LHCN-M2 (cell line): ENCODE measurements at places on chromosomes 1 and 21. TPM values are rescaled to one million over a fixed set of nuclear protein-coding genes. Genes with fewer than 3 reads are reported as not detected.

- no peak for DNase-seq
These were observed 65.4 kb downstream of the UBIAD1 start for GRCh38 chr1:11338284-11338924.

- DNase-seq, result no peak
These were observed 23.9 kb downstream of the KCNAB2 start for GRCh38 chr1:6069573-6069972.

The USH2A gene
- under 0.01 TPM in 2 replicates for total RNA-seq

DNA sequence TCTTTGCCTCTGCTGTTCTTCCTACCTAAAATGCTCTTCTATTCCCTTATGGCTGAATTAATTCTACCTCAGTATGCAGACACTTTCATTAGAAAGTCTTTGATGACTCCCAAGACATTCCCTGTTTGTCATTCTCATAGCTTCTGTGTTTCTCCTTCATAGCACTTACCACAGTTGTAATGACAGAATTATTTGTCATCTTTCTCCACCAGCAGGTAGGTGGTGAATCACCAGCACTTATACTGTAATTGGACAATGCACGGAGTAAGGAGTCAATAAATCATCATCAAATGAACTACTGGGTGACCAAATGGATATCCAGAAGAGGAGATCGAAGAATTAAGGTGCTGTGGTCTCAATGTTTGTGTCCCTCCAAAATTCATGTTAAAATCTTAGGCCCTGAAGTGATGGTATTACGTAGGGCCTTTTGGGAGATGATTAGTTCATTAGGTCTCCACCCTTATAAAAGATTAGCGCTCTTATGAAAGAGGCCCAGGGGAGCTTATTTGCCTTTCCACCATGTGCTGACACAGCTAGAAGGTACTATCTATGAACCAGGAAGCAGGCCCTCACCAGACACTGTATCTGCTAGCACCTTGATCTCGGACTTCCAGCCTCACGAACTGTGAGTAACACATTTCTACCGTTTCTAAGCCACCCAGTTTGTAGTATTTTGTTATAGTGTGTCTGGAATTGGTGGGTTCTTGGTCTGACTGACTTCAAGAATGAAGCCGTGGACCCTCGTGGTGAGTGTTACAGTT lies 2.4 kb upstream of the CCT8 start:
- DNase-seq, result peak; percentile 44

DNA sequence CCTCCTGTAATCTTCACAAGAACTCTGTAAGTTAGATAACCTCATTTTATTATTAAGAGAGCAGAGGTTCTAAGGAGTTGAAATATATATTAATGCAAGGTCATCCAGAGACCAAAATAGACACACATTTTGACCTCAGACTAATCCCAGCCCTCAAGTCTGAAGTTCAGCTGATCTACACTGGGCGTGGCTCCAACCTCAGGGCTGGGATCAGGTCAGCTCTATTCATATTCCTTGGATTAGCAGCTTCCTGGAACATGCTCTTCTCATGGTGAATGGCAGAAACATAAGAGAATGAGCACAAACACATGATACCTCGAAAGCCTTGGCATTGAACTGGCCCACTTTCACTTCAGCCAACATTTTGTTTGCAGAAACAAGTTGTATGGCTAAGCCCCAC lies 200.8 kb upstream of the ST6GALNAC5 start:
- DNase-seq, result no peak

DNA sequence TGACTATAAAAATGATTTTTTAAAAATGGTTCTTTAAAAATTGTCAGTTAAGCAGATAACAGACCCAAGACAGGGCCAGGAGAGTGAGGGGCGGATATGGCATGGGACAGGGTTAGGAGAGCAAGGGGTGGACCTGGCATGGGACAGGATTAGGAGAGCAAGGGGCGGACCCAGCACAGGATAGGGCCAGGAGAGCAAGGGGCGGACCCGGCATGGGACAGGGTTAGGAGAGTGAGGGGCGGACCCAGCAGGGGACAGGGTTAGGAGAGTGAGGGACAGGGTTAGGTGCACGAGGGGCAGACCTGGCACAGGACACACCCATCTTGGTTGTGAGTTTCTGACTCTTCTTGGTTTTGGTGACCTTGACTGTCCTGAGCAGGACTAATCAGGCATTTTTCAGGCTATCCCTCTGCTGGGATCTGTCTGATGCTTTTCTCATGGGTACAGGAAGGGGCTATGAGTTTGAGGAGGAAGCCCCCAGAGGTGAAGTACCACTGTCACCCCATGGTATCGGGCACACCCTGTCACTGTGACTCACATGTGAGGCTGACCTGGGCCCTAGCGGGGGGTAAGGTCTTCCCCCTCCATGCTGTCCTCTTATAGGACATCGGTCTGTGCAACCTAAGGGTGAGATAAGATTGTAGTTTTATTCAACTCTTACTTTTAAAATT lies 159.0 kb upstream of the COL6A1 start:
- no peak for DNase-seq

The ATP6V1G3 gene
- not detected in 2 replicates for total RNA-seq

- DNase-seq, result no peak
These were observed 93.3 kb upstream of the ATP1A1 start for GRCh38 chr1:116279715-116280114.

DNA sequence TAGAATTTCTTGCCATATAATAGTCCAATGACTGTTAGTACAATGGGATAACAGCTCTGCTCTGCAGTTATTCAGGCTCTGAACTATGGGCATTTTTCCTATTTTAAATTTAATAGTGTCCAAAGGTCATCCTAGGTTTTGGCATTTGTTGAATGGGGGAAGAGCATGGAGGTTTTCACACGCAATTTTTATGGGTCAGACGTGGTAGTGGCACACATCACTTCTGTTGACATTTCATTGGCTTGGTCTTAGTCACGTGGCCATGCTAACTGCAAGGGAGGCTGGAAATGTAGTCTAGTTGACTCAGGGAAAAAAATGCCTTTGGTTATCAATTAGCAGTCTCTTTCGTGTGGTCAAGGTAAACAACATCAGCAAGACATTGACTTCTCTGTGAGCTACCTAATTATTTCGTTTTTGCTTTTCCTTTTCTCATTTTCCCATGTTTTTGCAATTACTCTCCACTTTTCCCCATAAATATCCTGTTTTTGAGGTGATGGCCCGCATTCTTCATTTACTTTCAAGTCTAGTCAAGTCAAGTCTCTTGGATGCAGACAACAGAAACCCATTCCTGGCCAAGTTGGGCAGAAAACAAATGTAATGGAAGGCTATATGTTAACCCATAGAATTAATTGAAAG lies 82.8 kb downstream of the DYRK1A start:
- DNase-seq, result no peak

GRCh38 chr1:226051365-226051764 lies 11.2 kb upstream of the H3-3A start:
- DNase-seq, result no peak

GRCh38 chr1:159247266-159247665 lies 42.6 kb downstream of the ACKR1 start:
- DNase-seq, result peak; percentile 25

DNA sequence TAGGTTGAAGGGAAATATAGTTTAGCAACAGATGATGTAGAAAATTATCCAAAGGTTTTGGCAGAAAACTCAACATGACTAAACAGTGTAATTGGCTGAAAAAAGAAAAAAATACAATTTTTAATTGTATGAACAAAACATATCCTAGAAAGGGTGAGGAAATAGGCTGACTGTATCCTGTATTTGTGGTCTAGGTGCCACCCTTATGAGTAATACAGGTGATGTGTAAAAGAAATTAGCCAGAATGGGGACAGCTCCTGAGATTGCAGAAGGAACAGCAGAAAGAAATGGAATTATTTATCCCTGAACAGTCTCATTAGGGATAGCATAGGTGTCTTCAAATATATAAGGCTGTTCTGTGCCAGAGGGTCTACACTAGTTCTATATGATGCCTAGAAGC lies 24.6 kb downstream of the DNASE2B start:
- no peak for DNase-seq

GRCh38 chr1:53203466-53203865 lies 6.8 kb downstream of the CPT2 start:
- DNase-seq, result no peak

DNA sequence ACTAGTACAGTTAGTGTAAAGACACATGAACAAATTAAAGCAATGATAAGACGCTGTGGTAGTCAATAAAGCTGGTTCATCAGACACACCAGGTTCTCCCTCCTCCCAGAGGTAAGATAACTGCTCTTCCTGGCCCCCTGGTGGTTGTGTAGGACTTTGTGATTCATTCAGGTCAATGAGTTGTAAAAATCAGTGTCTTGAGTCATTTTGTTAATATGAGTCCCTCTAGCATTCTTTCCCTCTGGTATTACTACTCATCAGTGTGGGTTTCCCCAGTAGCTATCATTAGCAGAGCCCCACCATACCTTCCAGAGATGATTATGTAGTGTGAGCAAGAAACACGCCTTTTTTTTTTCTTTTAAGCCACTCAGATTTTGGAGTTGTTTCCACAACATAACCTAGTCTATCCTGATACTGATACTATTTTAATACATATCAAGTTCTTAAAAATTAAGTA lies 3.6 kb upstream of the SETDB1 start:
- DNase-seq, result peak; percentile 90

The OVAAL gene
- total RNA-seq, result 0.11 TPM in 1 of 2 replicates, not detected in the other

The IL20 gene
- not detected in 2 replicates for total RNA-seq

DNA sequence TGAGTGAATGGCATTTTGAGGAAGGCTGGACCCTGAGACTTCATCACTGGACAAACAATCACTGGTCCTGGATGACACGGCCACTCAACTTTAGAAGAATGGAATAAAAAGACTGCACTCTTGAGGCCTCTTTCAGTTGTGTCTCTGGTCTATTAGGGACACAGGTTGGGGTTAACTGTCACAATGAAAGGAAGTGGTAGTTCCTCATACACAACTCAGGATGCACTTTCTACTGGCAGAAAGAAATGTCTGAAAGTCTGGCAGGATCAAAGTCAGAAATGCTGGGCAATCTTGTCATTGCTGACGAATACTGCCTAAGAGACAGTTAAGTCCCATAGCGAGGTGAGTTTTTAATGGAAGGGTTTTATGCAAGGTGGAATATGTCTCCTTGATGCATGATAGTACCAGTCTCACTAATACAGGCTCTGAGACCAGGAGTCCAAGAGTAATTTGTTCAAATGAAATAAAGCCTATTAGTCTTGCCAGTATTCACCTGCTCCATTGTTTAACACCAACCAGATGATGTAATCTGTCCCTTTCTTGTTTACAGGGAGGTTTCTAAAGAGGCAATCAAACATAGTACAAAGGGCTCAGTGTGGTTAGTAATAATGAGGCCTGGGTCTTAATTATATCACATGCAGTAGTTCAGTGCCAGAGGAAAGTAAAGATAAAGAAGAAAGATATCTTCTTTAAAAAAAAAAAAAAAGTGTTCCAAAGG lies 11.2 kb upstream of the RRP15 start:
- no peak for DNase-seq

DNA sequence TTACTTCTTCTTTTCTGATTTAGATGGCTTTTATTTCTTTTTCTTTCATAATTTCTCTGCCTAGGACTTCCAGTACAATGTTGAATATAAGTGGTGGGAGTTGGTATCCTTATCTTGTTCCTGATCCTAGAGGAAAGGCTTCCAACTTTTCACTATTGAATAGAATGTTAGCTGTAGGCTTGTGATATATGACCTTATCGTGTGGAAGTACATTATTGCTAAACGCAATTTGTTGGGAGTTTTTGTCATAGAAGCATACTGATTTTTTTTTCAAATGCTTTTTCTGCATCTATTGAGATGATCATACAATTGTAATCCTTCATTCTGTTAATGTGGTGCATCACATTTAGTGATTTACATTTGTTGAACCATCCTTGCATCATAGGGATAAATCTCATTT lies 79.5 kb downstream of the FASLG start:
- DNase-seq, result no peak

GRCh38 chr21:37686991-37687810 lies 229.1 kb downstream of the KCNJ6 start:
- DNase-seq, result no peak
